ENCODE measurements at places on chromosomes 4 and X.
A peak's percentile ranks its signal among the peaks of the same experiment; 100 is the strongest.

DNA sequence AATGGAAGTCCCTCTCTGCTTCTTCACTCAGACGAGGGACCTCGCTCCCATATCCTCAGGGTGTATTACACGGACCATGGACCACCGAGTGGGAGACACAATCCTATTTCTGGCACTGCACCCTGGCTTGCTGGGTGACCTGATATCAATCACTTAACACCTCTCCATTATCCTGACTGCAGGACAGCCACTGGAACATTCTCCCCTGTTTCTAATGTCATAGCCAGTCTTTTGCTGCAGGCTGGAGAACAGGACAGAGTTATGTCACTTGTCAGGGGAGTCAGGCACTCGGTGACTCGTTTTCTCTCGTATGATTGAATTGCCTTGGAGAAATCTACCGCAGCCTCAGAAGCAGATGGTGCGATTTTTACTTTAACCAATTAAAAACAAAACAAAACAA lies 219.1 kb upstream of the IGFBP7 start:
- DNase-seq = no peak

DNA sequence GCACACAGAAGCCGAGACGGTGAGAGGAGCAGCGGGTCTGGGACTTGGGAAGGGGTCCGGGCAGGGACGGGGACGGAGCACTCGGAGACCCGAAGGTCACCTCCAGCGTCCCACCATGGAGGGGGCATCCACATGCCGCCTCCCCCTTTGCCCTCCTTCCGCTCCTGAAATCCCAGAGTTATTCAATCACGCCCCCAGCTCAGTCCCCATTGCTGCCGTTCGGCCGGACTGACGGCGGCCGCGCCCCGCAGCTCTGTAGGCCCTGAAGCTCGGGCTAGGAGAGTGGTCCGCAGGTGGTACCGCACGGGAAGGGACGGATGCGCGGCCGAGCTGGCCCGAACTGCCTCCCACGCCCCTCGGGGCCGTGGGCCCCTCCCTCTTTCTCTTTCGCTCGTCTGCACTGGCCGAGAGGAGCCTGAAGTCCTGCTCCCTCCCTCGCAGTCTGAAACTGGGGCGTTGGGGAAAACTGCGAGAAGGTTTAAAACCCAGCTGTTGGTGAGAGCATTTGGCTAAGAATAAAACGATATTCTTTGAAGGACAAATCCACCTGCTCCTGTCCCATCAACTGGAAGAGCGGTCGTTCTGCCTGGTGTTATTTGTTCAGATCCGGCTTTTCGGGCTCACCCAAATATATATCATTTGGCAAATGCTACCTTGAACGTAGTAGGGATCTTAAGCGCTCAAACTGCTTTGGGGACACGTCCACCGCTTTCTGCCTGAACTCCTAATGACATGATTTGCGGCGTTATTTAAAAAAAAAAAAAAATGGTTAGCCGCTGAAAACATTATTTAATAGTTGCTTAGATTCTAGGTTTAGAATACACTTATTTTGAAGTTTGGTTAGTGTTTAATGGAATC lies 719 bp downstream of the USO1 start:
- peak; percentile 50 for DNase-seq

DNA sequence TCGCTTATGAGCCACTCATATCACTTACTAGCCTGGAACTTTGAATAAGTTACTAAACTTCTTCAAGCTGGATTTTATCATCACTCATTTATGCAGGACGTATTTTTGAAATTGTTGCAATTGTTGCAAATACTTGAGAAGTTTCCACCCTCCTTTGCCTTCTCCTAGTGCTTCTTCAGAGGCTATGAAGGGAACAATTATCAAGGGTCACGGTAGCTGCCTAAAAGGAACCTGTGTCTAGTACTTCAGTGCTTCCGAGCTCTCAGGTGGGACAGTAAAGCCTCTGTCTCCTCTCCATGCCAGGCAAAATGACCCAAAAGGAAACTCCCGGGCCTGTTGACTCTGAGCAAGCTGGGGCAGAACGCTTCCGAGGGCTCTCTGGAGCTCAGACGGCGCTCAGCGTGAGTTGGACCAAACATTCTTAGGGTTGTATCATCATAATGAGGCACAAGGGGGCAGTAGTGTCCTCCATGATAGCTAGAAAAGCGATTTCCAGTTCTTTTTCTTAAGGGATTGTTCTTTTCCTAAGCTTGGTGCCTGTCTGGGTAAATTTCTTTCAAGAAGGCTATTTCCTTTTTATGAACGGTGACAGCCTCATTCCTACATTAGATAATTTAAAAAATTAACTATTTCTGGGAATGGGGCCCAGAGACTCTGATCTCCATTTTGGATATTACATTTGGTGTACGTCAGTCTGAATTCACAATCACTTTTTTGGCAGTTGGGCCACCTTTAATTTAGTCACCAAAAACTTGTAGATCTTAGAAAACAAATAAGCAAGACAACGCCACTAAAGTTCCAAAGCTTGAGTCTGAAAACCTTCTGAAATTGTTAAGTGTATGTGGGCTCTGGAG lies 73.1 kb downstream of the PACRGL start:
- no peak for DNase-seq

- DNase-seq = no peak
Measured at GRCh38 chrX:112058255-112058654, 24.3 kb downstream of the TRPC5 start.

GRCh38 chr4:142100941-142101340 lies 464.6 kb downstream of the IL15 start:
- no peak for DNase-seq

- DNase-seq = no peak
Measured at GRCh38 chr4:153513596-153513995, 47.4 kb downstream of the TMEM131L start.

DNA sequence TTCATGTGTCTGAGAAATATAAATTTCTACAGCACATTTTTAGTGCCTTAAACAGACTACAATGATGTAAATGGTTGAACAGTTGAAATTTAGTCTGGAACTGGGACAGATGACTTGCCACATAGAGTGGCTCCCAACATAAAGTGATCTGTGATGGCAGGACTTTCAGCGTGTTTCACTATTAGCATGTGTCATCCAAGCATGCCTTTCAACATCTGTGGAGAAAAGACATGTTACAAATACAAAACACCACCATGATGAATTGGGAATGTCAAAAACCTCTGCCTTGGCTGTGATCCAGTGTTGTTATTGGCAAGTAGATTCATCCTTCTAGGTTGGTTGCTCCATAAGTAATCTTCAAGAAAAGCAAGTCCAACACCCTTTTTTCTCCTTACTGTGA lies 348.7 kb downstream of the MAPK10 start:
- no peak for DNase-seq

DNA sequence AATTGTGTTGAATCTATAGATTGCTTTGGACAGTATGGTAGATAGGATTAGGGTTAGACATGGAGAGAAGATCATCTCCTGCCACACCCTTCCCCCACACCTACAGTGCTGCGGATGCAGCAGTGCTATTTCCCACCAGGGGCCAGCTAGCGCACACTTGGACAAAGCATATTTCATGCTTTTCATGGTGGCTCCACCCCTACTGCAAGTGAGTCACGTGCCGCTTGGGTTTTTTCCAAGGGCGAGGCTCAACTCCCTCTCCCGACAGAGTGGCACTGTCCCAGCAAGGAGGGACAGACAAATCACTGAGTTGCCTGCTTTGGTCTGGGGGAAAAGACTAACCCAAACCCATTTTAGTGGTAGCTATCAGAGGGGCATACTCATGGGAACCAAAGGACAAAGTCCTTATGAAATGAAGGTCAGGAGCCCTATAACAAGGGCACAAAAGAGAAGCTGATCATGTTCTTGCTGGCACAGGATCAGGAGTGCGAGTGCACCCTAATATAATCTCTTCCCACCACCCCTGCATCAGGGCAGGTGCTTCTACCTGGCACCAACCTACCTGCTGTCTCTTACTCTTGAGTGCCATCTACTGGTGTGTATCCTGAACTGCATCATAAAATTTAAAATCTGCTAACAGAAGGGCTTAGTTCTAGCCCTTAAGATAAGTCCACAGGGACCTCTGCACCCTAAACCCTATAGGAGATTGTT lies 55.1 kb upstream of the PGAM4 start:
- peak; percentile 4 for DNase-seq

- DNase-seq = no peak
Measured at GRCh38 chr4:160406263-160406825, 1303.5 kb downstream of the RAPGEF2 start.

DNA sequence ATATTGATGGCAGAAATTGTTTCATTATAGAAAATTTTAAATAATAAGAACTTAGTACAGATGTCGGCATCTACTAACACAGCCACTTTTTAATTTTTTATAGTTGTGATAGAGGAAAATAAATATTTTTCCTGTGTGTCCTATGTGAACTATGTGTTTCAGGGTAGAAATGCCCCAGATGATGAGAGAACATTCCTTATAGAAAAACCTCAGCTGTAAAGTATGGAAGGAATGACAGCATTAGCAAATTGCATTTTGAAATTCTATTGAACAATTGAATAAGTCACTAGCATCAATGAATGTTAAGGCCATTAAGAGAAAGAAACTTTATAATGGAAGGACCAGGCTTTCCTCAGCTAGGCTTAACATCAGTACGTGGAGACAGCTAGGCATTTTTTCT lies 149.2 kb downstream of the CFAP299 start:
- no peak for DNase-seq

- DNase-seq = no peak
Measured at GRCh38 chrX:154800478-154801210, 4.6 kb downstream of the MPP1 start.

- DNase-seq = no peak
Measured at GRCh38 chr4:41145571-41146078, 68.7 kb downstream of the APBB2 start.

DNA sequence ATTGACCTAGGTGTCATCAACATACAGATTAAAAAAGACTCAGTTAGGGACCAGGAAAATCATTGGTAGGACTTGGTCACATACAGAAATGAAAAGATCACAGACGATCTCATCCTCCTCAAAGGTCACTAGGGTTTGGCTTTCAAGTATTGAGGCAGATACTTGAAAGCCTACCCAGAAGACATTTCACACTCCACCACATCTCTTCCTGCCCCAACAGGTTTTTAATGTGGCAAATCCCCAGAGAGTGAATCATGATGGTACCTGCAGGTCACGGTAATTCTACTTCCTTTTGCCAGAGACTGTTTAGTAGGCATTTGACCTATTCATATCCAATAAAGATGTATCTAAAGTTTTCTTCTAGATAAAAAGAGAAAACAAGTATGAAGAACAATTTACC lies 44.1 kb downstream of the INPP4B start:
- no peak for DNase-seq

GRCh38 chr4:56979421-56980072 lies 851 bp downstream of the POLR2B start:
- peak; percentile 38 for DNase-seq

- DNase-seq = no peak
Measured at GRCh38 chrX:129808829-129809796, 29.4 kb downstream of the SASH3 start.

DNA sequence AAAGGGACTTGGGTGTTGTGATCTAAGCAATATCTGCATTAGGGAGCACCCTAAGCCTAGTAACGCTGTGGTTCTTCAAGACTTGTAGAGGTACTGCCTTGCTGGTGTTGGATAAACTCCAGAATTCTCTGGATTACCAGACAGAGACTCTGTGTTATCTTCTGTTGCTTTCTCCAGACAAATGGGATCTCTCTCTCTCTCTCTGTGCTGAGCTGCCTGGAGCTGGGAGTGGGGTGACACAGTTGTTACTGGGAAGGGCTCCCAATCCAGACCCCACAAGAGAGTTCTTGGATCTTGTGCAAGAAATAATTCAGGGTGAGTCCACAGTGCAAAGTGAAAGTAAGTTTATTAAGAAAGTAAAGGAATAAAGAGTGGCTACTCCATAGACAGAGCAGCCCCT lies 48.8 kb downstream of the MCUB start:
- DNase-seq = no peak

DNA sequence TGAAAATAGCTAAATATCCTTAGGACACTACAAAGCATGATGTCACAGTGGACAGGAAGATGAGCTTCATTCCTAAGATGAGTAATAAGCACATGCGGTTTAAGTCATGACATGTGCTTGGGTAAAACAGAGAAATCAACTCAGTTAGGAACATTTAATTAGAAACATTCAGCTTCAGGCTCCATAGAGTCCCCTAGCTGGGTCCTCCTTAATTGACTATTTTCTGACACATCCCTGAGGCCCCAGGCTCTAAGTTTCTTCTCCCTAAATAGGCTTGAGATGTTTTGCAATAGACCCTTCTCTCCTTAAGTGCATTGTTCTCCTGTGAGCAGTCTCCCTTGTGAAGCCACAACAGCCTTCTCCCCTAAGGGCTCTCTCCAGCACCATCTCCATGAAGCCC lies 70.4 kb upstream of the ANXA3 start:
- DNase-seq = no peak

- DNase-seq = peak; percentile 25
Measured at GRCh38 chr4:683982-684622, 4.8 kb downstream of the SLC49A3 start.

GRCh38 chr4:128589384-128589965 lies 220.0 kb upstream of the JADE1 start:
- DNase-seq = no peak

DNA sequence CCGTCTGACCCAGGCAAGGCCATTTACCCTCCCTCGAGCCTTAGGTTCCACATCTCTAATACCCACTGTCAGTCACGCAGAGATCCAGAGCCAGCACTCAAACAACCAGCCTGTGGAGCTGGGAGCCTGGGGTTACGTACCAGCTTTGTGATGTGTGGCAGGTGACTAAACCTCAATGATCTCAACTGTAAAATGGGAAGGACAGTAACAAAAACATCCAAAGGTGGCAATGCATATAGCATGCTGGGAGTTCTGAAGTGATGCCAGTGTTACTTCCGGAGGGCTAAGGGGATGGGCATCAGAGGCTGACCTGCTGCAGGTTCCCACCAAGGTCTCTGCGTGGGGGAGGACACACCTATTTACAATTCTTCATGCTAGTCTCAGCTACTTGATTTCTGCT lies 6.0 kb downstream of the GRPEL1 start:
- DNase-seq = no peak

- no peak for DNase-seq
Measured at GRCh38 chr4:19375931-19376330, 875.8 kb upstream of the SLIT2 start.

DNA sequence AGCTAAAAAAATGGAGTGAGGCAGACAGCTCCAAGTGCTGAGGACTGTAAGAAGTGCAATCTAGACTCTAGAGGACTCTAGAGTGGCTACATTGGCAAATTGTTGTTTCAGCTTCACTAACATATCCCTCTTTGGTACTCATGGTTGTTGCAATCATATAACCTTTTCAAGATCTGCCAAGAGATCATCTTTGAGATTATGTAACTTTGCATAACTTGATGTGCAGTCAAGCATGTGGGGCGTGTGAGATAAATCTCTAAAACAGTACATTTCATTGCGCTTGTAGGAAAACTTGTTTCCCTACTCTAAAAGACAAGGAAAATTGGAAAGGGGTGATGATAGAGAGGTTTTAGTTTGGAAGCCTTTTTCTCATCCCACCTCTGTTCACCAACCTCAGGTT lies 11.2 kb upstream of the BRS3 start:
- no peak for DNase-seq

- no peak for DNase-seq
Measured at GRCh38 chrX:149908727-149909126, 20.6 kb upstream of the HSFX4 start.

DNA sequence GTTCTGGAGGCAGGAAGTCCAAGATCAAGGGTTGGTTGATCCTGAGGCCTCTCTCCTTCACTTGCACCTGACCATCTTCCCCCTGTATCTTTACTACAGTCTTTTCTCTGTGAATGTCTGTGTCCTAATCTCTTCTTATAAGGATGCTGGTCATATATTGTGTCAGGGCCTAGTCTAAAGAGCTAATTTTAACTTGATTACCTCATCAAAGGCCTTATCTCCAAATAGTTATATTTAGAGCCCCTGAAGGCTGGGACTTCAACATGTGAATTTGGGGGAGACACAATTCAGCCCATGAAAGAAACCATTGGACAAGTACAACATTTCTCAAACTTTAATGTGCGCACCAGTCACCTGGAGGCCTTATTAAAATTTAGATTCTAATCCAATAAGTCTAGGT lies 62.8 kb upstream of the DYNLT3 start:
- DNase-seq = no peak
